ENCODE measurements at places on chromosomes 11 and 22.

DNA sequence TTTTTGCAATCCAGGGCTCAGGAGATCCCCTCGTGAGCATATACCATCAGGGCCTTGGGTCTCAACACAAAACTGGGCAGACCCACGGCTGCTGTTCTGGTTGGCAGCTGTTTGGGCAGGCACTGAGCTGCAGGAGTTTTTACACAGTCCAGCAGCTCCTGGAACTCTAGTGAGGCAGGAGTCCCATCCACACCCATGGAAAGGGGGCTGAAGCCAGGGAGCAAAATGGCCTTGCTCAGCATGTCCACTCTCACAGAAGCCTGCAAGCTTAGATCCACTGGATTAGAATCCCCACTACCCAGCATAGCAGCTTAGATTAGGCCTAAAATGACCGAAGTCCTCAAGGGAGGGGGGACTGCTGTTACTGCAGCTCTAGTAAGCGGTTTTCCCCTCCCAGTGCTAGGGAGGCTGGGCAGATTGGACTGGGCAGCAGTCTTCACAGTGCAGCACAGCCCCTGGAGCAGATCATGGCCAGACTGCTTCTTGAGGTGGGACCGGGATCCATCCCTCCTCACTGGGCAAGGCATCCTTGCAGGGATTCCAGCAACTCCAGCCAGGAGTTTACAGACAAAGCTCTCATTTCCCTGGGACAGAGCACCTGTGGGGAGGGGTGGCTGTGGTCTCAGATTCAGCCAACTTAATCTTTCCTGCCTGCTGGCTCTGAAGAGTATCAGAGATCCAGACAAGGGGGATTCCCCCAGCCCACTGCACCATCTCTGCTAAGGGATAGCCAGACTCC, 36.4 kb upstream of the CARD16 start:
- DNase-seq: no peak

DNA sequence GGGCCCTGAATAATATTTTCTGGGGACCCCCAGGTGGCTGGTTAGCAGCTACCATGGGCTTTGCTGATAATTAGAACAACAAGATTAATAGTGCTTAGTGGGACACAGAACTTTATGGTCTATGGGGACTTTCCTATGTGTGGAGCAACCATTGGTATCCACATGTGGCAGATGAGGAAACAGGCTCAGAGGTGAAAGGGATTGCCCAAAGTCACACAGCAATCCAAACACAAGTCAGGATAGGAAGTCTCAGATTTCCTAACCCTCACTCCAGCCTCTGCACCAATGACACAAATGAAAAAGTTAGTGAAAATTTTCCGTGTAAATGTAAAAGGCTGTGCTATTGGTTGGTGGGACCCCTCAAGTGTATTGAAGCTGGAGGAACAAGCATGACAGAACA, 15.3 kb upstream of the SLCO2B1 start:
- DNase-seq: no peak

- no peak for DNase-seq
These were observed 1165.1 kb downstream of the LRRC4C start for GRCh38 chr11:40294349-40294735.

DNA sequence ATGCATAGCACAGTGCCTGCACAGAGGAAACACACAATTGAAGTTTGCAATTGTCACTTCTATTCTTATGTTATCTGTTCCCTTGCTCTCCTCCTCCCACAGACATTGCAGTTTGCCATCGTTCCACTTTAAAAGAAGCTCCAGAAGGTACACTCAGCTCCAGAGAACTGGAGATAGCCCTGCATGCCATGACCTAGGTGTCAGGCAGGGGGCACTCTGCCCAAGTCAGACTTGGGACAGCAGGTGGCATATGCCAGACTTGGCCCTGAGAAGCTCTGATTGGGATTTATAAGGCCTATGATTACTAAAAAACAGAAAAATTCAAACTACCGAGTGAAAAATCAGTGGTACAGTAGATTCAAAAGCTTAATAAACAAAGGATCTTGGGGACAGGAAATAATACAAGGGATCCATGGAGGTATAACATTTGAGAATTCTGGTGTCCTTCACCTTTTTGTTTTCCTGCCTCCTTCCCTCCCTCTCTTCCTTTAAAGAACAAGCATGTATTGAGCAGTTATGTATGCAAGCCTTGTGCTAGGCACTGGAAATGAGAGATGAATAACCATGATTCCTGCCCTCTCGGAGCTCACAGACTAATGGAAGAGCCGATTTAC, 40.0 kb downstream of the TENM4 start:
- DNase-seq: no peak

DNA sequence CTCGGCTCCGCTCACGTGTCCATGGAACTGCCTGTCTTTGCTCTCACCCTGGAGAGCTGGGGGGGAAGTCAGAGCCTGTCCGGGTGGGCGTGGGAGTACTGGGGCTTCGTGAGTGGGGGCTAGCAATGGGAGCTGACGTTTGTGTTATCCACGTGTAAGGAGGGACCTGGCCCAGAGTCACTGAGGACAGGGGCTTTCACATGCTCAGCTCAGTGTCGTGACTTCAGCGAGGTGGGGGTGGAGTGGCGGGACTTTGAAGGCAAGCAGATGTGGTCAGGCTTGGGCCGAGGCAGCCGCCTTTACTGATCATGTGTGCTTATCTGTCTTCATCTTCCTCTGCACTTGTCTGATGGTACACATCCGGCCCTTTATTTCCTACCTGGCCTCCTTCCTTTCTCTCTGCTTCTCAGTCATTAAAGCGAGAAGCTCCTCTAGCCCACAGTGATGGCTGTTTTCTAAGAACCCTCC, 113.1 kb upstream of the NNMT start:
- DNase-seq: no peak

- DNase-seq: no peak
These were observed 6.3 kb upstream of the ABTB2 start for GRCh38 chr11:34364102-34364501.

GRCh38 chr22:30306627-30307011, 17.3 kb upstream of the CASTOR1 start:
- DNase-seq: no peak

DNA sequence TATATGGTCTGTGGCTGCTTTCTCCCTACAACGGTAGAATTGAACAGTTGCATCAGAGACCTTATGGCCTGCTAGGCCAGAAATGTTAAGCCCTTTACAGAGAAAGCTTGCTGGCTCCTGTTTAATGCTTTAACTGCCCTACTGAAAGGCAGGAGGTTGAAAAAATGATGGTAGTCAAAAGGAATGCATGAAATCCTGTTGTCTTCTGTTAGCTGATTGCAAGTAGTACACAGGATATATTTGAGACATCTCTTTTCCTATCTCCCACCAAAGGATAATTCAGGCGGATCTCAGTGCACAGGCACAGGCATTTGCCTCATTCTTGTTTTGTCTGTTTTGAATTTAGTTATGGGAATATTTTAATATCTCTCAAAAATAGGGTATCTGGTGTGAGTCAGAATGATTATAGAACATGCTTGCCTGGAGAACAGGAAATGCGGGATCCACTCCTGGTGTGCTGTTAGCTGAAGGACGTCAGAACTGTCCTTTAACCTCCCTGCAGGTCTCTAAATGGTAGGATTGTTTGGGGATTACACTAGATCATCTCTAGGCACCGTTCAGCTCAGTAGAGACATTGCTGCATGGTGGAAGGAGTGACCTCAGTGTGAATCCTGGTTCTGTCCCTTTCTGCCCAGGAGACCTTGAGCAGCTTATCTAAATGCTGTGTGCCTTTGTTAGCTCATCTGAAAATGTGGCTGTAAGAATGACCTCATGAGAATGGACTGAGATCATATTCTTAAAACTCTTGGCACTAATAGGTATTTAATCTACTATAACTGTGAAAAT, 49.5 kb downstream of the PACS1 start:
- DNase-seq: no peak

GRCh38 chr22:35422145-35422544, 22.2 kb downstream of the MCM5 start:
- DNase-seq: no peak

DNA sequence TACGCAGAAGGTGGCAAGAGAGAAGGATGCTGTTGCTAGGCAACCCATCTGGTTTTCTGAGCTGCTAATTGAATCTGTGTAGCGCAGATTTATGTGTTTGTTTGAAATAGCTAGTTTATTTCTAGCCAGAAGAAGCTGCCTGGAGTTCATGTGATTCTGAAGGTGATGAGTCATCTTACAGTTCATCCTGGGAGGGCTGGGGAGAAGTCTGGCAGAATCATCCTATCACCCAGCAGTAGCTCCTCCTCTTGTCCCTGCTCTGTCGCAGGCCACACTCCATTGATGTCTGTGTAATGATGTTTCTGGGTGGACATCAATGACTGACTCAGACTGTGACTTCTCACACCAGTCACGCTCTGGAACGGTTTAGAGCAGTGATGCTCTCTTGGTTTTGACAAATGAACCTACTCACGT, 4.8 kb upstream of the FBXO7 start:
- no peak for DNase-seq

DNA sequence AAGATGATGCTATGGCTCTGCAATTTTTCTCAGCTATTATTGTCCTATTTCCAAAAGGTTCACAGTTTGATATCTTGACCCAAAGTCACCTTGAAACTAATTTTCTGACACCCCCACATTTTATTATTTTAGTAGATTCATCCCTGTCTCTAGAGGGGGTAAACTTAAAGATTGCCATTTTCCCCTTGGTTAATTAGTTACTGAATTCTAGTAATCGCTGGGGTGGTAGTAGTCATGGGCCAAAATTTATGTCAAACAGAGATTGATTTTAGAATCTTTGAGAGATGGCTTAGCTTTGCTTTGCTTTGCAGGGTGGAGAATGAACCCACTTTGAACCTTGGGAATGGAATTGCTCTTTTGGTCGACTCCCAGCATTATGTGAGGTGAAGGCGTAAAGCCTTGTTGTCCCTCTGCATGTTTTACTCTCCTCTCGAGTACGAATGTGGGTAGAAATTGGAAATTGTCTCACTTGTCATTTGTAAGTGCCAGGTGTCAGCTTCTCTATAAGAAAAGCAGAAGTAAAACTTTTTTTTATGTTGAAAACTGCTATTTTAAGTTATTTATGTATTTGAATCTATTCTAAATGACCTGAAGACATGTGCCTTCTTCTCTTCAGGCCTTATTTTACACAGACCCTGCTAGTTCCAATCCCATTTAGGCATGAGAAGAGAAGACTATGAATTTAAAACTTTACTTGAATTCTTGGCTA, 42.4 kb upstream of the RCE1 start:
- DNase-seq: no peak

DNA sequence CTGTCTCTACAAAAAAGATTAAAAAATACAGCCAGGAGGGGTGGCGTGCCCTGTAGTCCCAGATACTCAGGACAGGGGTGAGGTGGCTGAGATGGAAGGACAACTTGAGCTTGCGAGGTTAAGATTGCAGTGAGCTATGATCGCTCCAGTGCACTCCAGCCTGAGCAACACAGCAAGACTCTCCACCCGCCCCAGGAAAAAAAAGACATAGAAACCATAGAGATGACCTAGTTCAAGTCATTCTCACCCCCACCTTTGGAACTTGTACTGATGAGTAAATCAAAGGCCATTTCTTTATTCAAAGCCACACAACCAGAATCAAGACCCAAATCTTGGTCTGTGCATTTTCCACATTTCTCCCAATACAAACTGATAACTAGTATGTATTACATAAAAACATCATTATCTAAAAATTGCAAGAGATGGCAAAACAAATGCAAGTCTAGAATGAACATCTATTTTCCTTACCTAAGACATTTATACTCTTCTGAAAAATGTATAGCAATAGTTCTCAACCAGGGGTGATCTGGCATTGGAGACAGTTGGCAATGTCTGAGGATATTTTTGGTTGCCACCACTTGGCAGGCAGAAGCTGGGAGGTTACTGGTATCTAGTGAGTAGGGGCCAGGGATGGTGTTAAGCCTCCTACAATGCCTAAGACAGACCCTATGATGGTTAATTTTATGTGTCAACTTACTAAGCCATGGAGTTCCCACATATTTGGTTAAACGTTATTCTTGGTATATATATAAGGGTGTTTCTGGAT, 34.6 kb downstream of the LGR4 start:
- no peak for DNase-seq

DNA sequence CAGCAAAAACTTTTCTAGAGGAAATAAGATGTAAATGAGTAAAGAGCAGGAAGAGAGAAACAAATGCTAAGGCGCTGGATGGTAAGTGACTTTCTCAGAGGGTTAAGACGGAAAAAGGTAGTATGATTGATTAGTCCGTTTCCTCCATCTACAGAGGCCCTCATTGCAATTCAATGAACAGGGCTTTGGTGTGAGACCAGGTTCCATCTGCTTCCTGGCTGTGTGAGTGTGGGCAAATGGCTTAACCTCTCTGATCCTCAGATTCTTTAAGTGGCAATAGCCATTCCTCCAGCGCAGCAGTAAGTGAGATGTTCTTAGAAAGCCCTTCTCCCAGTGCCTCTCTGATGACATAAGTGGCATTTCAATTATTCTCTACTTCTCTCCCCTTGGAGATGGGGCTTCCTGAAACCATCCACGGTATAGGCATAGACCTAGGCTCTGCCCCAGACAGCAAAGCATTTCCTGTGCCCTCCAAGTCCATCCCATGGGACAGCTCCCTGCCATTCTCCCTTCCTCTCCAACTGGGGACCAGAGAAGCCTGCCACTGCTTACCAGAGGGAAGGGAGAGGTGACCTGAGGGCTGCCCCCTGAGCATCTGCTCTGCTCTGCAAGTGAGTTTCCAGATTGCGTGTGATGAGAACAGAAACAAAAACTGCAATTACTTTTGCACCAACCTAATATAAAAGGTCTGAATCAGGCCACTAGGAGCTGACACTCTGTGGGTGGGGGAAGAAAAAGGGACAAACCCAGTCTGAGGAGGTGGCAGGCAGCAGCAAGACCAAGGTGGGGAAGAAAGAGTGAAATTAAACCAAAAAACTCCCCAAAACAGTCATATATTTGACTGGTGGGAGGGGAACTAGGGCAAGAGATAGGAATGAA, 12.7 kb upstream of the CD44 start:
- DNase-seq: no peak

GRCh38 chr22:45585437-45585755, 82.7 kb downstream of the FBLN1 start:
- no peak for DNase-seq

DNA sequence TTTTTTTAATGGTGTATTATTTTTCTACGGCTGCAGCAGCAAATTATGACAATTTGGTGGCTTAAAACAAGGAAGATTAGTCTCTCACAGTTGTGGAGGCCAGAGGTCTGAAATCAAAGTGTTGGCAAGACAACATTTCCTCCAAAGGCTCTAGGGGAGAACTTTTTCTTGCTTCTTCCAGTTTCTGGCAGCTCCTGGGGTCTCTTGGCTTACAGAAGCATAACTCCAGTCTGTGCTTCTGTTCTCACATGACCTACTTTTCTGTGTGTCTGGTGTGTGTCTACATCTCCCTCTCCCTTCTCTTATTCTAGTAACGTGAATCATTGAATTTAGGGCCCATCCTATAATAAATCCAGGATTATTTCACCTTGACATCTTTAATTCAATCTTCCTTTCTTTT, 551.9 kb upstream of the LUZP2 start:
- DNase-seq: no peak

DNA sequence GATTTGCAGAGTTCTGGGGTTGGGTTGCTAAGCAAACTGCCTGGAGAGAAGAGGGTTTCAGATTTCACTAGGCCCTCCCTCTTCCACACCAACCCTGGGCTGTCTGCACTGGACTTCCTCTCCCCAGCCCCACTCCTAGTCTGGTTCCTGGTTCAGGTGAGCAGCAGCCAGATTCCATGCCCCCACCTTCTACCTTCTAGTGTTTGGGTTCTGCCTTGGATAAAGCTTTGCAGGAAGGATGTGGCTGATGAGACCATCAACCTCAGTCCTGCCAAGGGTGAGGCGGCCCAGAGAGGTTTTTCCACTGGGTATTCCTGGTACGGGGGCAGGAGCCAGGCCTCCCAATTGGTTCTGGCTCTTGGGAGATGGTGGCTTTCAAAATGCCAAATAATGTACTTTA, 68.3 kb downstream of the BCR start:
- no peak for DNase-seq

Data from right atrium auricular region (tissue), 2 donors.